ENCODE measurements at places on chromosomes 11 and 22.

DNA sequence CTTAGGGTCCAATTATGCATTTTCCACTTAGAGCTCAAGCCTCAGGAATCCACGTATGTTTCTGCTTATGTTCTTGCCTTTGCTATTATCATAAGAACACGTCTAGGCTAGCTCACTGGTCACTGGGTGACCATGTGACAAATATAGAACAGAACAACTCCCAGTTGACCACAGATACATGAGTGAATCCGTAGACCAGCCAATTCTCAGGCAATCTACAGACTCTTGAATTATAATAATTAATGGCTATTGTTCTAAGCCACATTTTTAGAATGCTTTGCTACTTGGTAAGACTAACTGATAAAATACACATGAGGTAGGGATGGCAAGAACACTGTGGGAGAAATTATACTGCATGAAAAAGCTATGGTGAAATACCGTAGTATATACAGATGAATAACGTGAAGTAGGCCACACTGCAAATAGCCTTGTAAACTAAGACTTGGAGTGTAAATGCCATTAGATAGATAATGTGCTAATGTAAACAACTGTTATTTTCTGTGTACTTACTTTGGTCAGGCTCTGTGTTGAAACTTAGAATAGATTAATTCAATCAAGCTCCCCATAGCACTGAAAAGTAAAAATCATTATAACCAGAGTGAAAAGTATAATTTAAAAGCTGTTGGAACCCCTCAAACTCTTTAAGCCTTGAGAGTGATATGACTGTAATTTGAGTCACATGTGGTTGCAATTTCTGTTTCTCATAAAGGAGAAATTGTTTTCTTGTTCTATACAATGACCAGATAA, 366.2 kb upstream of the CCDC179 start:
- no peak for DNase-seq

DNA sequence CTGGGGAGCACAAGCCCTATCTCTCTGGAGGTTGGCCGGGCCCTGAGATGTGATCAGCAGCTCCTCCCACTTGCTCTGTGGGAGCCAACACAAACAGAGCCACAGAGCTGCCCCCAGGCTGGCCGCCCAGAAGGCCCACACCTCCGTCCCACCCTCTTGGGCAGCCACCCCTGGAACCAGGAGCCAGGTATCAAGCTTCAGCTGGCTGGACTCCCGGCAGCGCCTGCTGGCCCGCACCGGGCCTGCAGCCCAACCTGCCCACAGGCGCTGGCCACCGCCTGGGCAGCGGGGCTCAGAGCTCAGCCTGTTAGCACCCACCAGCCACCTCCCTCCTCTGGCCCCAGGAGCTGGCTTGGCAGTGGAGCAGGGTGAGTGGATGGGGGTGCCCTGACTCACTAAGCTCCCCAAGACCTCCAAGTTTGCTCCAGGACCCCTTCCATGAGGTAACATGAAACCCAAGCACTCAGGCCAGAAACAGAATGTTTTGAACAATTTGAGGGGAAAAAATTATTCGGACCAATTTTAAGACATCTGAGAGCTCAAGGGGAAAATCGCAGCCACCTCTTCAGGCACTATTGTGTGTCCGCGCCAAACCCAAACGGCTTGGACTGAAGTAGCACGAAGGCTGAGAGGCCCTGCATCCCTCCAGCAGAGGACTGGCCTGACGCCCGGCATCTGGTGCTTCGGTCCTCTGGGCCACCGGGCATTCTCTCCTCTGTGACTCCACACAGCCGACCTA, 450.8 kb downstream of the SOX6 start:
- no peak for DNase-seq

DNA sequence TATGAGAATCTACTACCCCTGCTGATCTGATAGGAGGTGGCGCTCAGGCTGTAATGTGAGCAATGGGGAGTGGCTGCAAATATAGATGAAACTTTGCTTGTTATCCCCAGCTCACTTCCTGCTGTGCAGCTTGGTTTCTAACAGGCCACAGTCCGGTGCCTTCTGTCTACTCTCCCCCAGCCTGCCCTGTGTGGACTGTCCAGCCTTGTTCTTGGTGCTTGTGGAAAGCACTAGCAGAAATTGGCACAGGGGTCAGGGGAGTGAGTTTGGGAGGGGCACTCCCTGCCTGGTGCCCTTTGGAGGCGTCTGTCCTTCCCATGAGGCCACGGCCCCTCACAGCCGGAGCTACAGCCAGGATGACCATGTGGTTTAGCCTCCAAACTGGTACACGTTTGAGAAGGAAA, 14.3 kb downstream of the MOV10L1 start:
- no peak for DNase-seq

DNA sequence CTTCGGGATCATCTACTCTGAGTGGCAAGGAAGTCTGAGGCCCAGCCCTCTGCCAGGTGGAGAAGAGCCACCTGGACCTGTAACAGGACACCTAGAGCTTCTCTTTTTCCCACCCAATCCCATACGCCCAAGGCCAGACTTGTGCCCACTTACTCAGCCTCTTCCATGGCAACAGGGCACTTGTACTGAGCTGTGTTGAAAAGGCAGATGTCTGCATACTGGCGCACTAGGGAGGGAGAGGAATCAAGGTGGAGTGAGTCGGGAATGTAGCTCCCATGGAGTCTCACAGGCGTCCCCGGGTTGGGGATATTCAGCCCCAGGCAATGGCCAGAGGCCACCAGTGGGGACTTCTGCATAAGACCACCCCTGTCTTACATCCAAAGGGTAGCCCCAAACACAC, 36.1 kb downstream of the TPBGL start:
- no peak for DNase-seq

DNA sequence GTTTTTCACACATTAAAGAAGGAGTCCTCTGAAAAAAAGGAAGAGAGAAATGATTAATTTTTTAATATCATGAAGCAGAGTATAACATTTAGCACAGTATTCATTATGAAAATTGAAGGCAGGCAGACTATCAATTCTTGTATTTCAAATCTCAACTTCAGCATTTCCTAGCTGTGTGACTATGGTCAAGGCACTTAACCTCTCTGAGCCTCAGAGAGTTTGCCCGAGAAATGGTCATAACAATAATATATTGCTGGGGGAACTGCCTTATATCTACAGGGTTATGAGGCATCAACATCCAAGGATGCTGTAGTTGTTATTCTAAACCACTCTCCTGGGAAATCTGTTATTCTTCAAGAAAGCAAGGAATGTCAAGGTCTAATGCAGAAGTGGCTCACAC, 1.1 kb downstream of the MS4A18 start:
- no peak for DNase-seq

- no peak for DNase-seq
Measured at GRCh38 chr11:79309407-79309806, 131.4 kb downstream of the TENM4 start.

DNA sequence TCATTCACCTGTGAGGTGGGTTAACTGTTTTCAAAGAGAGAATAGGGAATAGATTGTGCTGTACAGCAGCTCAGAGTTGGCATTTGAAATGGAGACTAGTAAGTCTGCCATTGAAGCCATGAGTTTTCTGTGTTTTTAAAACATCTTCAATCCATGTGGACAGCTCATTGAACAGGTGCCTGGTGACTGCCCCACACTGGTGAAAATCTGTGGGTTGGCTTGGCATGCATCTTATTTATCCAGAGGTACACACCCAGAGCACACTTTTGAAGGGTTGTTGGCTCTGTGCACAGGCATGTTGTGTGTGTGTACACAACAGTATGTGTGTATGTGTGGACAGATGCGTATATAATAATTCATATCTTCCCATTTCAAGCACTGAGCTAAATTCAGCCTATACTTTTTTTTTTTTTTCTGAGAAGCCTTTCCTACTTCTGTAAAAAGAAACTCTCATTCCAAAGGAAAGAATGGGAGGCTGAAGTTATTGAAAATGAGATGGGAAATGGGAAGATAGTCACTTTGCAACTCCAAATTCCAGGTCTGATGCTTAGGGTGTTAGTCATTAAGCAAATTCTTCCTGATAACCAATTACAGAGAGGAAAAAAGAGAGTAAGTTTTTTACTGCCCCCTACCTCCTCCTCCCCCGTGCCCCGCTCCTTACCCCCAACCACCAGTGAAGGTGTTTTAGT, 7.0 kb upstream of the LYVE1 start:
- no peak for DNase-seq

- DNase-seq, result no peak
Measured at GRCh38 chr22:27452922-27453321, 348.6 kb downstream of the MN1 start.

- DNase-seq, result no peak
Measured at GRCh38 chr11:83158357-83158786, 1.4 kb downstream of the PCF11 start.

GRCh38 chr11:69101115-69101791, 52.5 kb downstream of the TPCN2 start:
- no peak for DNase-seq

DNA sequence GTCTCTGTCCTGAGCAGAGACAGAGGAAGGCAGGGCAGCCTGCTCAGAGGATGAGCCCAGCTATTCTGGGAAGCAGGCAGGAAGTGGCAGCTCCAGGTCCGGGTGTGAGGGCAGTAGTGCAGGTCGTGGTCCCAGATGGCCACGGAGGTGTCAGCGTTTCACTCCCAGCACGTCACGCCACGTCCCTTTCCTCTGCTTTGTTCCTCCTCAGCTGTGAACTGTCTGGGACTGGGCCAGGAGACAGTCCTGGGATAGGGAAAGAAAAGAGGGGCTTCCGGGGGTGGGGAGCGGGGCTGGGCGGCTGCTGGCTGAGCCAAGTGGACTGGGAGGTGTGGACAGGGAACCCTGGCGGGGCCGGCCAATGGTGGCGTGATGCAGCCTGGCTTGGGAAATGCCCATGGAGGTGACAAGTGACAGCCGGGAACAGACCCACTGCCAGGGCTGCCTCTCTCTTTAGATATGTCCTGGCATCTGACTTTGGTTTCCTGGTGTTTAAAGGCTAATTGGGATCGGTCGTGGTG, 64.7 kb downstream of the KCNQ1 start:
- DNase-seq, result no peak

- no peak for DNase-seq
Measured at GRCh38 chr11:86508604-86509587, 134.2 kb downstream of the CCDC81 start.
